ENCODE measurements at places on chromosomes 2 and 18.

GRCh38 chr18:9706081-9706935, 1.8 kb upstream of the RAB31 start:
- DNase-seq = no peak

- no peak for DNase-seq
Observed at GRCh38 chr2:168392024-168392423, 64.0 kb upstream of the CERS6 start.

GRCh38 chr2:233822781-233823730, 31.3 kb downstream of the HJURP start:
- DNase-seq = no peak

- no peak for DNase-seq
Observed at GRCh38 chr2:140085674-140086073, 1305.5 kb upstream of the NXPH2 start.

GRCh38 chr18:48342125-48342524, 67.1 kb downstream of the ZBTB7C start:
- DNase-seq = no peak

GRCh38 chr2:156784020-156784701, 348.0 kb downstream of the GPD2 start:
- no peak for DNase-seq

- DNase-seq = no peak
Observed at GRCh38 chr18:7363338-7363737, 132.4 kb downstream of the LRRC30 start.

DNA sequence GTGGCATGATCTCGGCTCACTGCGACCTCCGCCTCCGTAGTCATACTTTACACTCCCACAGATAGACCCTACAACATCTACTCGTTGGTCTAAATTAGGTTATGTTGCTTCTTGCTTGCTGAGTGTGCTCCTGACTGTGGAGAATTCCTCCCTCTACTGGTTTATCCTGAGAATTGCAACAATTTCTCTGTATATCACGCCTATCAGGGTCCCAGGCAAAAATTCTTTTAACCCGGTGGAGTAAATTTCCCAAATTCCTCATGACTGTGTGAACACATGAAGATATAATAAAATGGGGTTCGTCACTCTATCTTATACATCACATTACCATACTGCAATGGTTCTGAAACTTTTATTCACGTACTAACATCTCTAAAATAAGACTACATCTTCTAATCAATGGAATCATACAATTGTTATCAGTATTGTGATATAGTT, 156.7 kb downstream of the EVA1A start:
- DNase-seq = peak; percentile 40

- DNase-seq = no peak
Observed at GRCh38 chr2:206289391-206289790, 14.9 kb downstream of the ZDBF2 start.

DNA sequence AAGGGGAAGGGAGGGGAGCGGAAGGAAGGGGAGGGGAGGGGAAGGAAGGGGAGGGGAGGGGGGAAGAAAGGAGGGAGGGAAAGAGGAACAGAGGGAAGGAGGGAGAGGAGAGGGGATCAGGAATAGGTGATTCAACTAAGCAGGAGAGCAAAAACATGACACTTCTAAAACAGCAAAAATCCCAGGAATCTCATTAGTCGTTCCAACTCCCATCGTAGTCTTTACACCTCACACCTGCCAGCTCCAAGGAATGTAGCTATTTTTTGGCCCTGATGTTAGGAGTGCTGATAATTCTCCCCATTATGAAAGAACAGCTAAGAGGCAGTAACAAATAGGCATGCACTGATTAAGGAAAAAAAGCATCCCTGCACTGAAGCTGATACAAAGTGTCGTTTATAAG, 709.9 kb upstream of the PKDCC start:
- no peak for DNase-seq

DNA sequence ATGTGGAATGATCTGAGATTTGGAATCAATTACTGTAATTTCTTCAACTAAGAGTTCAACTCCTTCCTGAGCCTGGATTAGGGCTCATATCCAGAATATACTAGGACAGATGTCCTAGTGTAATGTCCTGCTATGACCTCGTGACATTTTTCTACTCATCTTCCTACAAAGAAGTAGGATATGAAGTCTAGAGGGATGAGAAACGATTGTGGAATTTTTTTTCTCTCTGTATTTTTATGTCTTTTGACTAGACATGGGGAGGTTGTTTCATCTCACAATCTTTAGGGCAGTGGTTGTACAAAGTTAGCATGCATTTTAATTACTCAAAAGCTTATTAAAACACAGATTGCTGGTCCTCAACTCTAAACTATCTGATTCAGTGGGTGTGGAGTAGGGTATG, 203.0 kb downstream of the PARD3B start:
- DNase-seq = no peak

GRCh38 chr2:148167855-148168254, 147.0 kb downstream of the MBD5 start:
- DNase-seq = no peak

- DNase-seq = no peak
Observed at GRCh38 chr2:216873573-216873972, 13.7 kb upstream of the TNP1 start.

GRCh38 chr18:8562919-8563318, 46.3 kb upstream of the RAB12 start:
- DNase-seq = no peak

- peak; percentile 25 for DNase-seq
Observed at GRCh38 chr18:3411854-3412268, 38.1 kb upstream of the TGIF1 start.

DNA sequence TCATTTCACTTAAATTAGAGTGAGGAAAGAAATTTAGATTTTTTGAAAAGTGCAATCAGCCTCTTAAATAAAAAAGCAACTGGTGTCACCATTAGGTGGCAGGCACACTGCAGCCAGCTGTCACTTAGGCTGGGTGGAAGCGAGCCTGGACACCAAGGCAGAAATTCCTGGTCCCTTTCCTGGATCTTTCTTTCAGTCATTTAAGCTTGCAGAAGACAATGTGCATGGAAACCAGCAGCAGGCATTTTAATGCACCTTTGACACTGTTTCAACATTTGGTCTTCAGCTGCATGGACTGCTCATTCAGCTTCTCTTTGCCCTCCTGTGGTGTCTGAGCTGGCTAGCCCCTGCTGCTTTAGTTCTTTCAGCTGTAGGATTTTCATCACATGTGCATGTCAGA, 61.0 kb downstream of the AQP4 start:
- no peak for DNase-seq

- DNase-seq = peak; percentile 60
Observed at GRCh38 chr18:3595369-3596273, 145.6 kb downstream of the TGIF1 start.

- no peak for DNase-seq
Observed at GRCh38 chr18:44678725-44679055, 2.0 kb upstream of the SETBP1 start.

- DNase-seq = no peak
Observed at GRCh38 chr2:118986738-118987137, 44.7 kb downstream of the MARCO start.

- peak; percentile 53 for DNase-seq
Observed at GRCh38 chr2:203710226-203710625, 3.8 kb downstream of the CD28 start.

- no peak for DNase-seq
Observed at GRCh38 chr2:135603543-135603942, 72.3 kb downstream of the R3HDM1 start.

DNA sequence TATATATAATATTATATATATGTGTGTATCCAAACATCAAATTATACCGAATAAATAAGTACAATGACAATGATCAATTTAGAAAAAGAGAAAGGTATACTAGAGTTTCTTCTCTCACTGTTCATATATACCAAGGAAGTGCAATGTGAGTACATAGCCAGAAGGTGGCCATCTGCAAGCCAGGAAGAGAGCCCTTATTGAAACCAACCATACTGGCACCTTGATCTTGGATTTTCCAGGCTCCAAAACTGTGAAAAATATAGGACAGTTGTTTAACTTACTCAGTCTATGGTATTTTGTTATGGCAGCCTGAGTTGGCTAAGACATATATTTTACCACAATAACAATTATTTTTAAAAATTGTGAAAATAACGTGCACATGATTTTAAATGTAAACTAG, 1490.2 kb upstream of the SLC39A10 start:
- DNase-seq = peak; percentile 3

DNA sequence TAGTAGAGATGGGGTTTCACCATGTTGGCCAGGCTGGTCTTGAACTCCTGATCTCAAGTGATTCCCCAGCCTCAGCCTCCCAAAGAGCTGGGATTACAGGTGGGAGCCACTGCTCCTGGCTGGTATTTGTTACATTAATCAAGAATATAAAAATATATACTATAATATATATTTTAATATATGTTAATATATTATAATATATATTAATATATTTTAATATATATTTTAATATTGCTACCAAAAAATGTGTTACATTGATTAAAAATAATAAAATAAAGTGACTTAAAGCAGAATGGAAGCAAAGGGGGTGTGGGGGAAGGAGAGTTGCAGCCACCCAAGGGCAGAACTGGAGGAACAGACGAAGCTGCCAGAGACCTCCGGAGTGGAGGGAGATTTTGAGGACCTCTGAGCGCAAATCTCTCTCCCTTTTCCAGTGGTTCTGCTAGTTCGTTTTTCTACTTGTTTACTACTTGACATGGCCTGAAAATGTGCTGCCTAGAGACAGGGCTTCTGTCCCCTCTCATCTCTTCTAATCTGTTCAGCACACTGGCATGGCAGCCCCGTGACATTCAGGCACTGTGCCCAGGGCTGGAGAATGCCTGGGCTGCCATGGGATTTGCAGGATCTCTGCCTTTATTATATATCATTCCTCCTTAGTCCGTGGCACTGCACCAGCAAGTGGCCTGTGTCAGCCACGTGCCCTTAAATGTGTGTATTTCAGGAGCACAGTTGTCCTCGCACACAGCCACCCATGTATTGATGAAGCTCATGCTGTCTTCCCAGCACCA, 47.9 kb upstream of the RAB12 start:
- DNase-seq = no peak

- DNase-seq = no peak
Observed at GRCh38 chr18:59011786-59012185, 127.9 kb upstream of the SEC11C start.

DNA sequence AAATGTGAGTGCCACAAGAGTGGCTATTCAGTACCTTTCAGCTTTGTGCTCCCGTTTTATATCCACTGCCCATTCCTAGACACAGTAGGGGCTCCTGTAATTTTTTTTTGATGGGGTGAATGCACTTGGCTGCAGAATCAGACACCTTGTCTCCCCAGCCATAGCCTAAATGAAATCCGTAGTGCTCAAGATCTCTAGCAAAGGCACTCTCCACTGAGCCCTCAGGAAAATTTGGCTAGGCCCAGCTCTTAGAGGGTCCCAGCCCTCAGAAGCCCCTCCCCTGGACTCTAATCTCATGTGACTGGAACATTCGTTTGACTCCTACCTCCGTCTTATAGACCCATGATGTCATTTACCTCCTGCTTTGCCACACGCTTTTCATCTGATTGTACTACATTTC, 323.9 kb downstream of the SMAD2 start:
- no peak for DNase-seq

DNA sequence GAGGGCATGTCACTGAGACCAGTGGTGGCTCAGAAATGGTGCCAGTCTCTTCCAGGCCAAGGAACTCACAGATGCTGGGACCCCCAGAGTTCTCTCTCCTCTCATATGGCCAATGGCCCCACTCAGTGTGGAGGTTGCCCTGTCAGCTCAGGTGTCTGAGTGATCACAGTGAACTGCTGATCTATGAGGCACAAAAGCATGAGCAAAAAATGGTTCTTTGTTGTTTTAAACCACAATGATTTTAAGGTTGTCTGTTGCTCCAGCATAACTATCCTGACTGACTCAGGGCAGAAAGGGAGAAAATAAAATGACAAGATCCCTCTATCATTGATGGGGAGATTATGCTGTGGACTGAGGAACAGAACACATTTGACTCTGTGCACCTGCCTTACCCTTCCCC, 57.8 kb downstream of the FBLN7 start:
- DNase-seq = no peak

DNA sequence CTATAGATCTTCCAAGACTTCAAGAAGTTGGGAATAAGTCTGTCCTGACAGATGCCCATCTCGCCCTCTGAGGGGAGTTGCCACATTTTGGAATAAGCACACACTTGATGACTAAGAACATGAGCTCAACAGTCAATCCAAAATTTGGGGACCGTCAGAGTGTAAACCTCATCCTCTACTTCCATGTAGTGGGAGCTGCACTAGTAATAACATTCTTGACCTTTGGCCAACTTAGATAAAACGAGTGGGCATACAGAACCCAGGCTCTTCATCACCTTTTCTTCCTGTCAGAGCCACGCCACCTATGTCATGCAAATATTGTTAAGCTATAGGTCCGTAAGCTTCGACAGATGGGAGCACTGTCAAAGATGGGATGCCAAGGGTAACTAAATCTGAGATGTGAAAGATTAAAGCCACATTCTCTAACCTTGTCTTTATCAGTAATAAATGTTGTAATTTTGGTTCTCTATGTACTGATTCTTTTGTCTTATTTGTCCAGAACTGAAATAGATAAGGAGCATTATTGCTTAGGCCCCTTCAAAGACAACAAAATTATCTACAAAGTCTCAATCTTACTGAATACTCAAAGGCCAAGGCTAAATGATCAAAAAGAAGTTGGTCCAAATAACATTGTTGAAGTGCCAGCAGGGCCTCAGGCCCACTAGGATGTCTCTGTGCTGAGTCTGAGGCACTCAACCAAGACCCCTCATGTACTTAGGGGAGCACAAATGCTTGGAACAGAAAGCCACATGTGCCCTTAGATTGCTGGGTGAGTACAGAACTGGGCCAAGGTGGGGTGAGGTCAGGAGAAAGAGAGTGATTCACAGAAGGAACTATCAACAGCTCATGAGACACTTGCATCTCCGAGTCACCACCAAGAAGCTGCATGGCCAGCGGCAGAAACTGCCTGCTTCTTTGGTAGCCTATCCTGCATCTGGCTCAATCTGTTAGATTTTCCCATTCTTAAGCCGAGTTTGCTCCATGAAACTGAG, 15.0 kb downstream of the CDH2 start:
- DNase-seq = no peak

GRCh38 chr2:101740555-101740964, 43.1 kb downstream of the MAP4K4 start:
- DNase-seq = no peak

DNA sequence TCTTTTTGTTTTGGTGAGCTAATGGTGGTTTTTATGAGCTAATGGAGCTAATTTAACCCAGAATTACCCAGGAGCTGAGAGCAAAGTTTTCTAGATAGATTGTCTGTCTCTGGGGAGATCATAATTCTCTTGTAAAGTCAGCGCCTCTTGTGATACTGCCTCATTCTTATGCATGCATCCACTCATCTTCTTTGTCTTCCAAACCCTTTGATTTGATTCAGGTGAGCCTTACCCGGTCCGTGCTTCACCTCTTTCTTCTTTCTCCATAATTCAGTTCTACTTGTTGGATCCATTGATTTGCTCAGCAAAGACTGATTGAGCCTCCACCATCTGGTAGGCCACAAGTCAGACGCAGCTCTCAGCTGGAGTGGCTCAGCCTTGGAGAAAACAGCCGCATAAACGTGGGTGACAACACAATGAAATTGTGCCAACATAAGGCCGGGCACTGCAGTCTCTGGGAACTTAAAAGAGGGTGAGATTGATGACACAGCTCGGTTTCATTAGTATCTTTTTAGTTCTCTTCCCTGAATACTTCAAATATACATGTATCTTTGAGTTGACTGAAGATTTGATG, 158.5 kb upstream of the SH3BP4 start:
- no peak for DNase-seq

- DNase-seq = no peak
Observed at GRCh38 chr18:74281980-74282754, 9.6 kb downstream of the CYB5A start.
